ENCODE measurements at places on chromosomes 2 and 18.
A peak's percentile ranks its signal among the peaks of the same experiment; 100 is the strongest.

GRCh38 chr2:177810906-177811305 lies 261.7 kb downstream of the PDE11A start:
- DNase-seq, result no peak

DNA sequence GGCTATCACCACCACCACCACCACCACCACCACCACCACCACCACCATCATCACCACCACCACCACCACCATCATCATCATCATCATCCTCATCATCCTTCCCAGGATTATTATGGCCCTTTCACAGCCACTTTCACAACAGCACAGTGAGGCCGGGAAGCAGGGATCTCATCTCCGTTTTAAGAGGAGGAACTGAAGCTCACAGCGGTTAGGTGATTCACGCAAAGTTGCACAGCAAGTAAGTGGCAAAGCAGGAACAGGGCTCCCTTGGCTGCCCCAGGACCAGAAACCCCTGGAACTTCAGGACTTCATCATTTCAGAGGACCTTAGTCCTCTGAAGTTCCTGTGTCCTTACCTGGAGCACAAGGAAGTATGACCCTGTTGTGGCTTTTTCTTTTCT lies 26.8 kb downstream of the MRPL35 start:
- no peak for DNase-seq

- peak; percentile 59 for DNase-seq
Observed at GRCh38 chr2:241844831-241845578, 13.7 kb downstream of the PDCD1 start.

DNA sequence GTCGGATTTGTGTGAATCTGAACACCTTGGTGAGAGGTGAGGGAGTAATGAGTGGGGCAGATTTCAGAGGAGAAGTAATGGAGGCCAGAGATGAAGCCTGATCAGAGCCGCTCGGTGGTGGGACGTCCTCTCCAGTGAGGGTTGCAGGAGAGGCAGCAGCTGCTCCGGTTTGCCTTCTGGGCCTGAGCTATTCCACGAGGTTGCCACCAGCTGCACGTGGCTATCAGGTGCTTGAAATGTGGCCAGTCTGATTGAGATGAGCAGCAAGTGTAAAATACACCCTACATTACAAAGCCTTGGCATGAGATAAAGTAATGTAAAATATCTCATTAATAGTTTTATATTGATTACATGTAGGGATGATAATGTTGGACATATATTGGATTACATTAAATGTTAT lies 10.8 kb upstream of the EFHD1 start:
- DNase-seq, result no peak

DNA sequence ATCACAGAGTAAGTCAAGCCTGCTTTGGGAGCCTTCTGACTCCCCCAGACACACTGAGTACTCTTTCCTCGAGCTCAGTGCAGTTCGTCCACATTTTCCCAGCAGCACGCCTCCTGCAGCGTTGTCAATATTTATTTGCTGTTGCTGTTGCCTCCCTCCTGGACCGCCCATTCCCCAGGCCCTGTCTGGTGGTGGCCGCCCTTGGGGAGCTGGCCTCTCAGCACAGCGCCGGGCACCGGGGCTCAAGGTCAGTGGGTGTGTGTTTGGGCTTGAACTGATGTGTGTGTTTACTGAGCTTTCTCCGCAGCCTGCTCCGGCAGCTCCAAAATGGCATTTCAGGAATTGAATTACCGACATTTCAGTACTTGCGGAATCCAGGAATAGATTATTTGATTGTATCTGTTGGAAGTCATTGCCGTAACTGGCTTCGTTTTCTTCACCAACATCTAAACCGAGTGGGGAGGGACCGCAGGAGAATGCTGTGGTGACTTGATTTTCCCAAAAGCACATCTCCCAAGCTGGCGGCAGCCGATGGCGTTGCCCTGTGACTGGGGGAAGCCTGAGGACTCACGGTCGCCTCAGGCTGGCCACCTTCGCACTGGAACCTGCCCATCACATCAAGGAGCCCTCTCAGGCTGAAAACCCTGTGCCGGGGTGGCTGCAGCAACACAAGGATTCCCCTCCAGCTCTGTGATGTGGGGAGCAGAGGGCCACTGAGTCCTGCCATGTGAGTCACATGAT lies 66.0 kb downstream of the HPCAL1 start:
- DNase-seq, result no peak

- no peak for DNase-seq
Observed at GRCh38 chr2:205629091-205629776, 53.1 kb upstream of the NRP2 start.

- peak; percentile 43 for DNase-seq
Observed at GRCh38 chr2:30776831-30777635, 30.2 kb downstream of the CAPN13 start.

Measured in activated CD8-positive, alpha-beta memory T cell treated with anti-CD3 and anti-CD28 coated beads for 24 hours (primary cell).